ENCODE measurements at places on chromosomes 12 and 14.

DNA sequence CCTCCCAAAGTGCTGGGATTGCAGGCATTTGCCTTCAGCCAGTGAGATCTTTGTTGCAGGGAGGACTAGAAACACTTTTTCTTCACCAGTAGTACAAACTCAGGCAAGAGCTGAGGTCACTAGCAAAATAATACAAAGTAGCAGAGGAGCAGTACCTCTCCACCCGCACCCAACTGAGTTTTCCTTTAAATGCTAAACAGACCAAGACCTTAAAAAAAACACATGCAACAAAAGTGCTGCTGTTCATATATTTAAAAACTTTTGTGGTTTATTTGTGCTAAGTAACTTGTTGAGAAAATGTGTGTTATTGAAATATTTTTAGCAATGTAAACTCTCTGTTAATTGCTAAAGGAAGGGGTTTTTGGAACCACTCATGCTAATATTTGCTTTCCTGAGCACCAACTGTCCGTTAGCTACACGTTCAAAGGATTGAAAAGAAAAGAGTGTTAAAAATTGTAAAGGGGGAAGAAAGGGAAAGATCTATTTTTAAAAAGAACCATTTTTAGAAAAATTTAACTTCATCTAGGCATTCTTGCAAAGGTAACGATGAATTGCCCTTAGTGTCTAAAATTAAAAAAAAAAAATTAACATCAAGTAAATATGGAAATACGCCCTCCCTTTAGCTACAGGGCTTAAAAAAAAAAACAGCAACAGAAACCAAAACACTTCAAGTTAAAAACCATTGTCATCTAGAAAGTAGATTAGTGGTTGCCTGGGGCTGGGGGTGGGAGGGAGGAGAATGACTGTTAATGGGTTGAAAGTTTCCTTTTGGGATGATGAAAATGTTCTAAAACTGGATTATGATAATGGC lies 114.0 kb upstream of the KRAS start:
- H3K4me3 ChIP-seq = no peak overlapping the region
- H3K27me3 ChIP-seq = no peaks in the 10 kb centered on the region
- no peak for DNase-seq
- H3K27ac ChIP-seq = no peak overlapping the region

DNA sequence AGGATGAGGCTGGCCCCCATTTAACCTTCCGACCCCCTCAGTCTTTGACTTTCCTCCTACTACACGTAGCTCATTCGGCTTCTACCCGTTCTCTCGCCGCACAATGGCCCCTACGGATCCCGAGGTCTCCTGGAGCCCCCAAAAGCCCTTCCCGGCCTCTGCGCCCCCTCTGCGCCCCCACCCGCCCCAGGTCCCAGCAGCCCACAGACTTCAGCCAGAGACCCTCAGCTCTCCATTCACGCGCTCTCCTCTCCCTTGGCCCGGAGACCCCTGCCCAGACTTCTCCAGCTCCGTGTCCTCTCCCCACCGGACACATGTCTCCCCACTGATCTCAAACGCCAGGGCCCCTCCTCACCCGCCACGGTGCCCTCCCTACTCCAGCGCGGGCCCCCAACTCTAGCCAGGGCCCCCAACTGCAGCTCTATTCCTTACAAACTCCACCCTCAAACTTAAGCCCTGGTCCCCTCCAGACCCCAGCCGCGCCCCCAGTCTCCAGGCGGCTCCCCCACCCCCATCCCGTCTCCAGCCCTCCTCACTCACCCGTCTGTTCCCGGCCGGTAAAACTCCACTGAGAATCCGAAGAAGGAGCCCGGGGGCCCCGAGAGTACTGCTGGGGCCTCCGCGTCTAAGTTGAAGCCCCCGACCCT lies 502 bp downstream of the ITGA5 start:
- peak overlapping the region; percentile 77 for H3K27ac ChIP-seq
- no peaks in the 10 kb centered on the region for H3K36me3 ChIP-seq
- H3K4me1 ChIP-seq = peaks cover 67% of the 10 kb centered on the region
- H3K27me3 ChIP-seq = no peaks in the 10 kb centered on the region
- DNase-seq = no peak

DNA sequence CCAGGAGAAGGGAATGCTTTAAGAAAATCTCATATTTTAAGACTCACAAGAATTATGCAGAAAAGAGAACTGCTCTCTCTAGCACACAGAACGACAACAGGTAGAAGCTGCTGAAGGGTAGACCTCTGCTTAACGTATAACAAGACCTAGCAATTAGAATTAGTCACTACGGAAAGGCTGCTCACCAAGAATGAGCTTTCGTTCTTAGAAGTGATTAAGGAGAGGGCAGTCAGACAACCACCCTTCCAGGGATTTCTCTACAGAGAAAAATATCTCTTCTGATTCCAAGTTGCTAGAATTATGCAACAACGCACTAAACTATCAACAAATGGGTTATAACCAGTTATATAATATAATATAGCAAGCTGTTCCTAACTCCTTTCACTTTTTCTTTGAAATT lies 18.6 kb downstream of the LRIG3 start:
- H3K36me3 ChIP-seq = peaks cover 6% of the 10 kb centered on the region
- H3K27ac ChIP-seq = no peak overlapping the region
- no peaks in the 10 kb centered on the region for H3K27me3 ChIP-seq
- DNase-seq = no peak
- no peak overlapping the region for H3K4me3 ChIP-seq

GRCh38 chr14:72404106-72404774 lies 472.0 kb downstream of the RGS6 start:
- H3K4me1 ChIP-seq = no peaks in the 10 kb centered on the region
- no peak overlapping the region for H3K4me3 ChIP-seq

DNA sequence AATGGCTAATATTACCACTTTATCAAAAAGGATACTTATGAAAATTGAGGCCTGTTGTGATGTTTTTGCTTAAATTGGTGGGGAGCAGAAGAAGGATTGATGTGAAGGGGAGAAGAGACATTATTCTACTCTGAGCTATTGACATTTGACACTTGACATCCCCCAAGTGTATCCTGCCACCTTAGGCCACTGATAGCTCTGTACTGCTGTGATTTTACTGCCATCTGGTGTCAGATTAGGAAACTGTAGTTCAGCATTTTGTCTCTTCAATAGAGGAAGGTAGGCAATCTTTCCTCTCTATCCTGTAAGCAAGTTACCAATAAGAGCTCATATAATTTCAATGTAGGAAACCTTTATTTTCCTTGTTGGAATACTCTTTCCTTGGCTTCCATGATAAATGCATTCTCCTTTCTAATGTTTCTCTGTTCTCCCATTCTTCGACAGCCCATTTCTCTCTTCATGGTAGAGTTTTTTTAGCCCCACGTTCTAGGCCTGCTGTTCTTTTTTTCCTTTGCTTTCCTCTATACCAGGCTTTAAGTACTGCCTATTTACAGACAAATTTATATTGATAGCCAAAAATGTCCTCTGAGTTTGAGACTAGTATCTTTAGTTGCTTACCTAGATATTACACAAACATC lies 46.3 kb downstream of the PPHLN1 start:
- H3K27me3 ChIP-seq = no peaks in the 10 kb centered on the region
- no peak overlapping the region for H3K4me3 ChIP-seq
- H3K27ac ChIP-seq = no peak overlapping the region
- peaks cover 12% of the 10 kb centered on the region for H3K36me3 ChIP-seq
- no peaks in the 10 kb centered on the region for H3K4me1 ChIP-seq

DNA sequence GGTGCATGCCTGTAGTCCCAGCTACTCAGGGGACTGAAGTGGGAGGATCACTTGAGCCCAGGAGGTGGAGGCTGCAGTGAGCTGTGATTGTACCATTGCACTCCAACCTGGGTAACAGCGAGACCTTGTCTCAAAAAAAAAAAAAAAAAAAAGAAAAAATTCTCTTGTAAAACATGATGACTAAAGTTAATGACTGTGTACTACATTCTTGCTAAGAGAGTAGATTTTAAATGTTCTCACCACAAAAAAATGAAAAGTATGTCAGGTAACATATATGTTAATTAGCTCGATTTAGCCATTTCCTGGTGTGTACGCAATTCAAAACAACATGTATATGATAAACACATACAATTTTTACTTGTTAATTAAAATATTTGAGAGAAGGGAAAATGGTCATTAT lies 480.7 kb upstream of the RGS6 start:
- H3K4me1 ChIP-seq = no peaks in the 10 kb centered on the region
- H3K36me3 ChIP-seq = no peaks in the 10 kb centered on the region
- DNase-seq = no peak
- no peak overlapping the region for H3K27ac ChIP-seq

DNA sequence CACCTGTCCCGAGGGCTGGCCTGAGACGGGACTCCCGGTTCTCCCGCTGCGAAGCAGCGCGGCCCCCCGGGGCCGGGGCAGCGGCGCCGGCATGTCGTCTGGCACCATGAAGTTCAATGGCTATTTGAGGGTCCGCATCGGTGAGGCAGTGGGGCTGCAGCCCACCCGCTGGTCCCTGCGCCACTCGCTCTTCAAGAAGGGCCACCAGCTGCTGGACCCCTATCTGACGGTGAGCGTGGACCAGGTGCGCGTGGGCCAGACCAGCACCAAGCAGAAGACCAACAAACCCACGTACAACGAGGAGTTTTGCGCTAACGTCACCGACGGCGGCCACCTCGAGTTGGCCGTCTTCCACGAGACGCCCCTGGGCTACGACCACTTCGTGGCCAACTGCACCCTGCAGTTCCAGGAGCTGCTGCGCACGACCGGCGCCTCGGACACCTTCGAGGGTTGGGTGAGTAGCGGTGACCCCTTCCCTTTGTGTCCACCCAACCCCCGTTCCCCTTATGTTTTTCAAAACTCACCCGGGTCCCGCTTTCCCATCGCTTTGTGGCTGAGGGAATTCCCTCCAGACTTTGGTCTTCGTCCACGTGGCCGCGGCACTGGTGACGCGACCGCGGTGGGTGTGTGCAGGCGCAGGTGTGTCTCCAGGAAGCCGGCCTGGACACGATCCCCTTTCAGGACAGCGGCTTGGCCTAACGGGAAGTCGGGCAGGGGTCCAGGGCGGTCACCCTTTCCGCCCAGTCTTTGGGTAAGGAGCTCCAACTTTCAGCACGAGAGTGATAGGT lies 826 bp downstream of the PRKCH start:
- no peaks in the 10 kb centered on the region for H3K36me3 ChIP-seq
- peak overlapping the region; percentile 50 for H3K27ac ChIP-seq
- H3K4me1 ChIP-seq = peaks cover 10% of the 10 kb centered on the region
- H3K4me3 ChIP-seq = peak overlapping the region; percentile 70
- DNase-seq = no peak
- no peaks in the 10 kb centered on the region for H3K27me3 ChIP-seq

- H3K27me3 ChIP-seq = no peaks in the 10 kb centered on the region
- H3K4me3 ChIP-seq = no peak overlapping the region
- no peak overlapping the region for H3K27ac ChIP-seq
- no peak for DNase-seq
Measured at GRCh38 chr14:95323361-95323760, 3.7 kb upstream of the CLMN start.

GRCh38 chr12:3998968-3999792 lies 126.0 kb upstream of the PARP11 start:
- no peaks in the 10 kb centered on the region for H3K36me3 ChIP-seq
- no peak overlapping the region for H3K27ac ChIP-seq
- DNase-seq = no peak

DNA sequence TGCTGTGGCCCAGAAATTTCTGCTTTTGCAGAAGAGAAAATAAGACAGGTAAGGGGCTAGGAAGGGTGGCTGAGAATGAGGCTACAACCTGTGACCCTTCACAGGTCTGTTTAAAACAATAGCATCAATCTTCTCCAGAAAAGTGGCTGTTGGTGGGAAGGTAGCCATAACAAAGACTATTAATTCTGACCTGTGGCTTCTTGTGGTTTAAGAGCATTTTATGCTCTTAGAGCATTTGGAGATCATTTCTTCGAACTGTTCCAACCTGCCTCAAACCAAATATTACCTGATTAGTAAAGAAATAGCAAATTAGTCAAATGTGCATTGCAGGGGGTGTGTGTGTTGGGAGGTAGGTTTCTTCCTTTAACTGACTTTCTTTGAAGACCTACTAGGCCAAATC lies 15.2 kb upstream of the TCP11L2 start:
- no peaks in the 10 kb centered on the region for H3K36me3 ChIP-seq
- H3K4me1 ChIP-seq = peaks cover 7% of the 10 kb centered on the region
- H3K27me3 ChIP-seq = no peaks in the 10 kb centered on the region
- no peak overlapping the region for H3K27ac ChIP-seq
- H3K4me3 ChIP-seq = no peak overlapping the region

GRCh38 chr12:110012137-110012536 lies 12.9 kb downstream of the ANKRD13A start:
- H3K27me3 ChIP-seq = no peaks in the 10 kb centered on the region
- no peak overlapping the region for H3K4me3 ChIP-seq
- no peak overlapping the region for H3K27ac ChIP-seq
- H3K4me1 ChIP-seq = no peaks in the 10 kb centered on the region

- H3K27me3 ChIP-seq = no peaks in the 10 kb centered on the region
- peak overlapping the region; percentile 54 for H3K4me3 ChIP-seq
- peak overlapping the region; percentile 91 for H3K27ac ChIP-seq
Measured at GRCh38 chr12:6724409-6724797, 557 bp downstream of the COPS7A start.

DNA sequence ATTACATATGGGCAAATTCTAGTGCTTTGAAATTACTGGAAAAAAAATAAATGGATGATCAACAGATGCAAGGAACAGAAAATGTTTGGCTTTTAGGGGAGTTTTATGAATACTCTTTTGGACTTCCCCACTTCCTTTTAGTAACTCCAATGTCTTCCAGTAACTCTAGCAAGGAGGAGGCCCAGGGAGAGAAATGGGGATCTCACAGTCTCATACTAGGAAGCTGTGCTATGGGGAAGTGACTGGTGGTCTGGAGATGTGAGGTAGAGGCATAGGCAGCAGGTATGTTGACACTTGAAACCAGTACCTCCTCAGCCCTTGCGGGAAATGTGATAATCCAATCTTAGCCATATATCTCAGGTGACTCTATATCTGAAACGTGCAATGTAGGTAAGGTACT lies 68.1 kb downstream of the CRADD start:
- H3K4me1 ChIP-seq = peaks cover 31% of the 10 kb centered on the region
- H3K36me3 ChIP-seq = no peaks in the 10 kb centered on the region
- H3K27me3 ChIP-seq = no peaks in the 10 kb centered on the region
- no peak for DNase-seq
- H3K27ac ChIP-seq = no peak overlapping the region

GRCh38 chr12:39966721-39967120 lies 139.2 kb downstream of the SLC2A13 start:
- H3K27ac ChIP-seq = no peak overlapping the region
- DNase-seq = no peak
- H3K27me3 ChIP-seq = no peaks in the 10 kb centered on the region
- no peaks in the 10 kb centered on the region for H3K4me1 ChIP-seq

- no peak overlapping the region for H3K4me3 ChIP-seq
- DNase-seq = no peak
- H3K4me1 ChIP-seq = peaks cover 3% of the 10 kb centered on the region
Measured at GRCh38 chr14:34548472-34548981, 9.0 kb upstream of the EAPP start.

GRCh38 chr12:45214749-45215418 lies 1.0 kb upstream of the ANO6 start:
- no peak for DNase-seq
- H3K4me1 ChIP-seq = peaks cover 19% of the 10 kb centered on the region
- H3K27me3 ChIP-seq = no peaks in the 10 kb centered on the region
- H3K4me3 ChIP-seq = peak overlapping the region; percentile 79
